D721Med (cell line): ENCODE measurements at places on chromosomes 6 and 20.

DNA sequence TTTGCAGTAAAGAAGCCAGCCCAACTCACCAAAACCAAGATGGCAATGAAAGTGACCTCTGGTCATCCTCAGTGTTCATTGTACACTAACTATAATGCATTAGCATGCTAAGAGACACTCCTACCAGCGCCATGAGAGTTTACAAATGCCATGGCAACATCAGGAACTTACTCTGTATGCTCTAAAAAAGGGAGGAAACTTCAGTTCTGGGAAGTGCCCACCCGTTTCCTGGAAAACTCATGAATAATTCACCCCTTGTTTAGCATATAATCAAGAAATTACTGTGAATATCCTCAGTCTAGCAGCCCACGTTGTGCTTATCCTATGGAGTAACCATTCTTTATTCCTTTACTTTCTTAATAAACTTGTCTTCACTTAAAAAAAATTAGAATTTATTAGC lies 19.4 kb upstream of the TRERF1 start:
- DNase-seq, result no peak

DNA sequence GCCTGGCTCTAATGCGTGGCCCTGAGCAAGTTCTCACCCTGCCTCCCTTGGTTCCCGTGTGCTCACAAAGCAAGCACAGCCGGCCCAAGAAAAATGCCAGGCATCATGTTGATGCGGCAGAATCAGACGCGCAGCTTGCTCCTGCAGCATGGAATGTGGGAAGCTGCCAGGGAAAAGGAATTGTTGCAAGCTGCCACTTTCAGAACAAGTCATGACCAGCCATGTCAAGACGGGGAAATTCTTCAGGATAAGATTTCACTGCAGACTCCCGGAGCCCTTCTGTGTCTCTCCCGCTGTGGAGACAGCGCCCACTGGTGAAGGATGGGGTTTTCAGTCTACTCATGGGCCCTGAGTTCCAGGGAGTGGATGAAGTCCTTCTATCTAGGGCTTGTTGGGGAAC lies 4.6 kb downstream of the DACT2 start:
- no peak for DNase-seq

GRCh38 chr20:61919239-61919638 lies 146.4 kb downstream of the TAF4 start:
- no peak for DNase-seq

DNA sequence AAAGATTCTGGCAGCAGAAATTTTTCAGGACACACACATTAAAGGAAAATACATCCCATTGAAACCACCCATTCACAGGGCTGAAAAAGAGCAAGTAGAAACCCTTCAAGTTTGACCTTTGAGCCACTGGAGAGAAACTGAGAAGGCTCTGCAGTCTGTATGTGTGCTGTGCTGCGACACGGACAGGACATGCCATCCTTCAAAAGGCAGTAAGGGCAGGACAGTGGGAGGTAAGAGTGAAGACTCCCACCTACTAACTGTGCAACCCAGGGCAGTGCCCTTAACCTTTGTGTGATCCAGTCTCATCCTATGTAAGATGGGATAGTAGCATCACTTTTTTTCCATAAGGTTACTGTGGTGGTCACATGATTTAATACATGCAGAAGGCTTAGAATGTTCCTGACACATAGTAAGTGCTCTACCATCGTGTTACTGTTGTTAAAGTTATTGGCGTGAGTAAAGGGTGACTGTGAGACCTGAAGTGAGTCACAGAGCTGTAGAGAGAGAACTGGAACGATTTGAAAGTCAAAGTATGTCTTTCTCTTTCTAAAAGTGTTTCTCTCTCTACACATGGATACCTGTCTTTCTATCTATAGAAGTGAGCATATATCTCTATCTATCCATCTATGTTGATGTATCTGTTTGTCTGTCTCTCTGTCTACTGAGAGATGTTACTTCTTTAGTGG lies 153.7 kb upstream of the OLIG3 start:
- DNase-seq, result no peak

DNA sequence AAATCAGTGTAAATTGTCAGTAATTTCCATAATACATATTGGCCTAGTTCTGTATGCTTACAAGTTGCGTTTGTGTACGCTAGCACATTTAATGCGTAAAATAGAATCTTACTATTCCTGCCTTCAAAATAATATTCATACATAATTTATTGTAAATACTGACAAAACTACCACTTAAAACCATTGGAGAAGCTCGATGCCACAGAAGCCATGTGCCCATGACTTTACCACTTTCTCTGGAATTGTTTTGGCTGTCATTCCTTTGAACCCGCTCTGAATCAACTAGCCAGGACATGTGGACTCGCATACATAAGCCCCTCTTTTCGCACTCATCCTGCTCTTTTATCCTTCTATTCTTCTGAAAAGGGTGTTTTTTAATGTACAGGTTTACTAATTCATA lies 151.5 kb downstream of the TMEM242 start:
- DNase-seq, result no peak

DNA sequence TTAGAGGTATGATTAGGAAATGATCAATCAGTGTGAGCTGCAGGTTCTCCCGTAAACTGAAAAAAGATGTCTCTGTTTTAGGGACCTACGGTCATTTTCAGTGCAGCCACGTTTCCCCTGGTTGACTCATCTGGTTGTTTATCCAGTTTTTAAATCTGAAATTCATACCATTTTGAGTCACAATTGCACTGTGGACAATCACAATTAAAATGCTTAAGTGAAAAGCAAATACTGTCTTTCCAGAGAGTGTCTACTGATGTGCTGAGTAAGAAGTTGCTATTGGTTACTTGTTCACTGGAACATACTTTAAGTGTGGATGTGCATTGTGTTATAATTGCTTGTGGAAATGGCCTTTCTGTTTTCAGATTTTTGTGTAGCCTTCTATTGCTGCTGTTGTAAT lies 305.1 kb upstream of the SASH1 start:
- no peak for DNase-seq

- DNase-seq, result no peak
Measured at GRCh38 chr6:100381111-100381510, 83.6 kb downstream of the SIM1 start.

GRCh38 chr6:114419175-114419574 lies 76.4 kb upstream of the HS3ST5 start:
- DNase-seq, result no peak

DNA sequence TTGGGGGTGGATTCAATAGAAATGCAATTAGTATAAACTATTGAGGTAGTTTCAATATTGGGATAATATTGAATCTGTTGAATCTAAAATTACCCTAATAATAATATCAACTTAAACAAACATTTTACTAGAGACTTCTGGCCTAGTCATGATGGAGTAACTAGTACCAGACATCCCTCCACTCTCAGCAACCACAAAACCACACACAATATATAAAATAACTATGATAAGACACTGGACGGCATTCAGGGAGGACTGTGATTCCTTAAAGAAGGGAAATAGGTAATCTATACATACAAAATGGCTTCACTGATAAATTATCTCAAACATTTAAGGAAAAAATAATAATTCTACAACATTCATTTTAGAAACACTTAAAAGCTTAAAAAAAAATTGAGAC lies 38.9 kb upstream of the TMEM14A start:
- no peak for DNase-seq

- DNase-seq, result no peak
Measured at GRCh38 chr6:12490351-12490903, 200.3 kb downstream of the EDN1 start.

- DNase-seq, result no peak
Measured at GRCh38 chr6:169189686-169190085, 64.0 kb downstream of the THBS2 start.

- DNase-seq, result no peak
Measured at GRCh38 chr6:42929821-42930360, 611 bp downstream of the CNPY3 start.

GRCh38 chr20:61129311-61129710 lies 122.8 kb upstream of the CDH4 start:
- no peak for DNase-seq

GRCh38 chr20:4875578-4876067 lies 125.7 kb downstream of the SLC23A2 start:
- no peak for DNase-seq

- DNase-seq, result no peak
Measured at GRCh38 chr20:43446361-43446879, 11.3 kb upstream of the SRSF6 start.

- no peak for DNase-seq
Measured at GRCh38 chr20:53163486-53163885, 191.3 kb downstream of the TSHZ2 start.

- DNase-seq, result peak; percentile 29
Measured at GRCh38 chr6:126227833-126228702, 111.8 kb upstream of the CENPW start.

GRCh38 chr6:169212436-169212835 lies 41.2 kb downstream of the THBS2 start:
- DNase-seq, result no peak

GRCh38 chr6:3039384-3039783 lies 28.9 kb upstream of the RIPK1 start:
- DNase-seq, result no peak

DNA sequence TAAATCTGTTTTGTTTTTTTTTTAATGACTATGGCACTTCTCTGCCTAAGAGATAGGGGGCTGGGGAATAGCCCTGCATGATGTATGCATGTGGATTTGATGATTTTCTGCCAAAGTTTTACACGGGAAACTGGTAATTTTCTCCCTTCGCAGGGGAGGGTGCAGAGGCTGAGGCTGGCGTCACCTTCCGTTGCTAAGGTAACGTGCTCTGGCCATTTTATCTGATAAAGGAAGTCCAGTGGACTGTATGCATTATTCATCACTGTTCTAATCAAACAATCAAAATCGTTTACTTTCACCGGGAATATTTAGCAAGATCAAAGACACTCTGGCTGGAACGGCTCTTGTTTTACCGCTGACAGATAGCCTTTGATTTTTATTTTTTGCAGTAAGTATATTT lies 789 bp downstream of the PHACTR1 start:
- DNase-seq, result no peak

- DNase-seq, result no peak
Measured at GRCh38 chr6:157460182-157460999, 79.4 kb downstream of the ZDHHC14 start.

- DNase-seq, result no peak
Measured at GRCh38 chr20:9412309-9412708, 102.1 kb upstream of the LAMP5 start.

GRCh38 chr6:3383525-3383924 lies 73.3 kb downstream of the SLC22A23 start:
- DNase-seq, result no peak

- DNase-seq, result no peak
Measured at GRCh38 chr6:36546308-36546919, 865 bp downstream of the STK38 start.

- DNase-seq, result no peak
Measured at GRCh38 chr6:105035299-105035698, 78.4 kb downstream of the LIN28B start.

- no peak for DNase-seq
Measured at GRCh38 chr6:90178384-90178855, 118.2 kb downstream of the BACH2 start.

GRCh38 chr6:41463062-41463930 lies 82.9 kb upstream of the FOXP4 start:
- DNase-seq, result no peak

- no peak for DNase-seq
Measured at GRCh38 chr20:6940876-6941275, 173.4 kb downstream of the BMP2 start.

DNA sequence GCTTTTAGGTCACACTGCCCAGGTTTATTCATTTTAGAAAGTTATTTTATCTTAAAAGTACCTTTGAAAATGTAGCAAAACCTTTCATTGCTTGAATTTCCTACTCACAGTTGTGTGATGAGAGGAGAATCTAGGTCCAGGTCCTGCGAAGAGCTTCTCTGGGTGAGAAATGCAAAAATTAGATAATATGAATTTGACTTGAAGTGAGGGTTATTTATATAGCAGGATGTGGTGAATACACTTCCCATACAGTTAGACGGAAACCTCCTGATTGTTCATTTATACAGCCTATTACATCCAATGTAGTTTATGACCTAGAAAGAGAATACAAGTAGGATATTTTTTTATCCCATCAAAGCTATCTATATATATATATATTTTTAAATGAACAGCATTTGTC lies 30.5 kb downstream of the CDKAL1 start:
- no peak for DNase-seq

DNA sequence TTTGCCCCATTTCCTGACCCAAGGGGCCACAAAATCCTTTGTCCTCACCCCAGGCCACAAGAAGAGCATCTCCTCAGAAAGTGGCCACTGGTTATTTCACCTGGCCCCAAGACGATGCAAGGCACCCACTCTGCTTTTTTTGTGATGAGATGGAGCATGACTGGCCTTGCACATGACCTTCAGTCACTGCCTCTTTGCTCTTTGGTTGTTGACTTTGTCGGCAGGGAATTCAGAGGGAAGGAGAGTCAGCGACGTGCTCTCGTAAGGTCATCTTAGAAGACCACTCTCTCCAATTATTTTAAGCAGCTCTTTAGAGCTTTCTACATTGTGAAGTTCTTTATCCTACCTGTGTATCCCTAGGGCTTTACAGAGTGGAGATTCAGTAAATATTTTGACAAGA lies 306.7 kb downstream of the PLCB1 start:
- DNase-seq, result no peak

DNA sequence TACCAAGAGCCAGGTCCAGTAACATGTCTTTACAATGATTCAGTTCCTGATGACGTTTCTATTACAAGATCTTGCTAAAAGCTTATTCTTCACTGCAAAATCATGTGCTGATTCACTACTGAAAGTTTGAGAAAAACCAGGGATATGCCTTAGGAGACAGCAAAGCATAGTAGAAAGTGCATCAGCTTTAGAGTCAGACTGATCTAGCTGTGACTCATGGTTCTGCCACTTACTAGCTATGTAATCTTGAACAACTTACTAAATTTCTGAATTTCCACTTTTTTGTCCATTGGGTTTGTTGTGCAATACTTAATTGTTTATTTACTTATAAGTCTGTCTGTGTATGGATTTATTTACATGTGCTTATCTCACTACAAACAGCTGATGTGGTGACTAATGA lies 198.5 kb upstream of the RSPO3 start:
- no peak for DNase-seq

DNA sequence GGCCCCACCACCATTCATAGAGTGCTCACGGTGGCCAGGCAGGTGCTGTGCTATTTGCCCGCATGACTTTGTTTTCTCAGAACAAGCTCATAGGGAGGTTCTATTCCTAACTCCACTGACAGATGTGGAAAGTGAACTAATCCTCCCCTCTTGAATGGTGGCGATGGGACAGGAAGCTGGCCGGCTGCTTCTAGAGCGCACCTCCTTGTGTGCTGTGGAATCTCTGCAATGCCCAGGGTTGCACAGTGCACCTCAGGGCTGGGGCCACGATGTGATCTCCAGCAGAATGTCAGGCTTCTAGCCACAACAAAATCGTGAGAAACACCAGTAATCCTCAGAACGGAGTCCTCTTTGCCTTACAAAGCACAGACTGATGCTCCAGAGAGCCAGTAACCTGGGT lies 53.8 kb upstream of the SLC22A23 start:
- no peak for DNase-seq

DNA sequence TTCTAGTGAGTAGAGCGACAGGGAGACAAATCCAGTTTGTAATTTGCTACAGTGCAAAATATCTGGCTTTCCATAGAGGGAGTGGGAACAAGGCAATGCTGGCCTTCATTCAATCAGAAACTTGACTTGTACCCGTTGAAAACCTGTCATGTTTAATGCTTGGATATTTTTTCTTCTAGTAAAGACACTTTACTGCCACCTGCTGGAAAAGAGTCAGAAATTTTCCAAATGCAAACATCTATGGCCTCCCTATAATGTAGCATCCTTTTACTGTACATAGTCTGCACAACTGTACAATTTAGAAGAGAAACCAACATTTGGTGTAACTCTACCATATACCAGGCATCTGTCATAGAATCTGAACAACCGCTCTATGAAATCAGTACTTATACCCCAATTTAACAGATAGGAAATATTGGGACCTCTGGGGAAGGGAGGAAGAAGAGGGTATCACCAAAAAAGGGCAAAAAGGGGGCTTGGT lies 16.7 kb upstream of the TBC1D20 start:
- DNase-seq, result no peak
